ENCODE measurements at places on chromosomes 6 and 20.

- DNase-seq = peak; percentile 8
Measured at GRCh38 chr6:157684620-157685299, 138.3 kb upstream of the SNX9 start.

- DNase-seq = no peak
Measured at GRCh38 chr6:120320481-120321162, 971.1 kb upstream of the MAN1A1 start.

GRCh38 chr6:70409216-70409615, 4.1 kb upstream of the FAM135A start:
- no peak for DNase-seq

DNA sequence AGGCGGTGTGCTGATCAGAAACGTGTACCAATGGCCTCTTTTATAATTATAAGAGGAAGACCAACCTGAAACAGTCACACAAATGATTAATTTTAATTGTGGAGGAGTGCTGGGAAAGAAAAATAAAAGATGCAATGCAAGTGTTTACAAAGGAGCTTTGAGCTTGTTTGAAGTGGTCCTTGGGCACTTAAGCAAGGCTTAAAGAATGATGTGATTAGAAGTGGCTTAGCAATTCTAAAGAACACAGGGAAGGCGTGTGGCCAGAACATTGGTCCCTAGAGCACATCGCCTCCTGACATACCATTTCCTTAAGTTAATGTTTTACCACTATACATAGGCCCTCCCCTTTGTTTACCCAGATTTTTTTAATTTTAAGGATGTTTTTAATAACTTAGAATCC, 26.1 kb downstream of the PTPN1 start:
- no peak for DNase-seq

GRCh38 chr6:158812611-158813010, 6.6 kb downstream of the EZR start:
- DNase-seq = no peak

DNA sequence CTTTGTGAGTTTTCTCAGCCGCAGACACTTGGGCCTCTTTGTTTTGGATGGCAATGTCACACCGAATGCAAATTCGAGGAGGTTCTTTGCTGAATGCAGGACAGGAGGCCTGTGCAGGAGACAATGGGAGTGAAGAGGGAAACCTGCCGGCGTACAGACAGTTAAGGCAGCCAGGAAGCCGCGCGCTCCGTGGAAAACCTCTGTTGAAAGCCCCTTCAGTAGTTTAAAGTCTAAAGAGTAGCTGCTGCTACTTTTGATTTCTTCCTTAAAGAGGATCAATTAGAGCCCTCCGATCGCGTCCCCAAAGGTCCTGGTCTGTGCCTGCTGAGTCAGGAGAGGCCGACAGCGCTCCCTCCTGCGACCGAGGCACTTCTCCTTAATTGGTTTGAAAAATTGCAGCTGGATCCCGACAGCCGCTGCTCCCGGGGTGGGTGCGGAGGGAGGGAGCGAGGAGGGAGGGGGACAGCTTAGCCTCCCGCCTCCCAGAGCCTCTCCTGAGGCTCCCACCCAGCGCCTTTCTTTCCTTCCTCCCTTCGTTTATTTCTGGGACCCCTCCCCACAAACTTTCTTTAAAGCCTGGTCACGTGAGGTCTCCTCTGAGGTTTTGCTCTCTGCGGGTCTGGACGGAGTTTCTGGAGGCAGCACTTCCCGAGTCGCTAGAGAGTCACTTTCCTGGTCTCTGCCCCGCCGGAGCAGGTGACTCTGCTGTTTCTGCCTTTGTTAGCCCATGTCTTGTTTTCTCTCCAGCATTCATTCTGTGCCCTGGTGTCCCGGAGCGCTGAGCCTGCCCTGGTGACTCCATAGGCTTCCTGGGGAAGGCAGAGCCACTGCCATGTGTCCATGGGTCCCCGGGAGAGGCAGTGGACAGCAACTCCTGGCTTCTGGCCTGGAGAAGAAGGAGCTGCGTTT, 22.3 kb upstream of the RPP40 start:
- peak; percentile 33 for DNase-seq

DNA sequence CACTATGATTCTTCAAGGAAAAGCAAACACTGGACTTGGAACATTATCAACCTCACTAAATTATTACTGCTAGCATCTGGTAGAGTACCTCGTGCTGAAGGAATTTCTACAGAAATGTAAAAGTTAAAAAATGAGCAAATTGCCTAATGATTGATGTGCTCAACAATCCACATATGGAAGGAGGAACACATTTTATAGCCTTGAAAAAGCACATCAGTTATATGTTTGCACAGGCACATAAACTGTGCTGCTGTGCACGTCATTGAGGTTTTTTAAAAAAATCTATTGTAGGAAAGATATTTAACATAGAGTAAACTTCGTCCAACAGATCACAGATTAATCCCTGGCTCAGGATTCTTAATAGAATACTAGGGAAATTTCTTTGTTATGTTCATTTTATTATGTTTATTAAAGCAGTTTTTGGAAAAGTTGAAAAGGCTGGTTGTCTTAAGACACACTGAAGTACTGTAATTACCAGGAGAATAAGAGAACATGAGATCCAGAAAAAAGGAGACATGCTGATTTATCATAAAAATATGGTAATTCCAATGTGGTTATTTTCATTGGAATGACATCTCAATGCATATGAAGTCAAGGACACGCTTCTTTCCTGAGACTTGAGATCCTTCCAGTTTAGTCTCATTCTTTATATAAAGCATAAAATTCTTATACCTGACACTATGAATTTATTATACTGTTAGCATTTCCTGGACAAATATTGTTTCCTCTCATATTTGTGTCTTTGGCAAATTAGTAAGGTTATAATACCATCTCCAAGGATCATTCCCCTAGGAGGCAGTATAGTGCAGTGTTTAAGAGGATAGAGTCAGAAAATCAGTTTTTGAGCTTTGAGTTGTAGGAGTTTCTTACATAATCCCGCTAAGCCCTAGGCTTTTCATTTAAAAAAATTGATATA, 511.1 kb downstream of the TENT5A start:
- no peak for DNase-seq

GRCh38 chr20:35277127-35277526, 795 bp downstream of the MMP24OS start:
- DNase-seq = no peak

DNA sequence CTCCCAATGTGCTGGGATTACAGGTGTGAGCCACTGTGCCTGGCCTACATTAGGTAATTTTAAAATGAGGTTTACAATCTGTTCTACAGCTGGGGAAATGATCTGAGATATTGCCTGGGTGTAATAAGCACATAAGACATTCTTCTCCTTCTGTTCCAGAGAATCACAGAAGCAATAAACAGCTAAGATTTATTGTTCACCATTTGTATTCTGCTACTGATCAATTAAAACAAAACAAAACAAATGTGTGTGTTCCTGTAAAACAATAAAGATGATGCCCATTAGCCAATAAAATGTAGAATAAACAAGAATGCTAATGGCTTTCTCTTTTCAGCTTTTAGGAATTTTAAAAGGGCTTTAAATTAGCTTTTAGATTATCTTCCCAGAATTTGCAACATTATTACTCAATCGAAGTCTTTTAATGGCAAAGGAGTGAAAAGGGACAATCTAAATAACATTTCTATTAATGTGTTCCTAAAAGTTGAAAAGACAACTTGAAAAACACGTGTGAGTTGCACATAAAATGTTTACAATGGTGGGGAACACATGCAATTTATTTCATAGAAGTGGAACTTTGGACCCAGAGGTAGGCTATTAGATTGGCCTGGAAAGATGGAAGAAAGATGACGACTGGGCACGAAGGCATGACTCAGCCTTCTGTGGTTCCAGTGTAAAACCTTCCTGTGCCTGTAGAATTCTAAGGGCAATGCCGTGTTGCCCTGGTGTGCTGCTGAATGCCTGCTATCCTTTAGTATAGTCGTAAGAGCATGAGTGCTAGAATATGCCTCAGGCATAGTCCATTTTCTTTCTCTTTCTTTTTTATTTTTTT, 29.0 kb upstream of the DEK start:
- no peak for DNase-seq

- DNase-seq = no peak
Measured at GRCh38 chr6:47836046-47836445, 54.2 kb downstream of the OPN5 start.

- no peak for DNase-seq
Measured at GRCh38 chr20:967796-968742, 34.0 kb downstream of the RSPO4 start.

GRCh38 chr20:38395165-38395564, 40.0 kb downstream of the SNHG17 start:
- DNase-seq = no peak

GRCh38 chr6:143507358-143508145, 4.0 kb downstream of the FUCA2 start:
- no peak for DNase-seq

GRCh38 chr20:49987868-49988690, 5.3 kb downstream of the SNAI1 start:
- DNase-seq = no peak

GRCh38 chr6:110440026-110440425, 24.7 kb upstream of the DDO start:
- no peak for DNase-seq

GRCh38 chr20:57660922-57661745, 40.9 kb upstream of the ZBP1 start:
- peak; percentile 11 for DNase-seq

DNA sequence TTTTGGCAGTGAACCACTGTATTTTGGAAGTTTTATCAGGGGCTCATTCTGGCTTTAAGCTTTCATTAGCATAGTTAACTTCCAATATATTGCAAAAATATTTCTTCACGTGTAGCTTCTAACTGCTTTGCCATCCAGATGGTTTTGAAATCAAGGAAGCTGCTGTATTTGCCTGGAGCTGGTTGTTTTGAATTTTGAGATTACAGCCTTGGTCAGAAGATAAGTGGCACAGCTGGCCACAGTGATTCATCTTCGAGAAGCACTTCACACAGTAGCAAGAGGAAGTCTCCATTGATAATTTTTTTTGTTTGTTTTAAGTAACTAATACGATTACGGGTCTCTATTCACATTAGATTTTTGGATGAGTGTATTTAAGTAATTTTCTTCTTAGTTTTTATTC, 3.8 kb downstream of the APCDD1L start:
- DNase-seq = no peak

DNA sequence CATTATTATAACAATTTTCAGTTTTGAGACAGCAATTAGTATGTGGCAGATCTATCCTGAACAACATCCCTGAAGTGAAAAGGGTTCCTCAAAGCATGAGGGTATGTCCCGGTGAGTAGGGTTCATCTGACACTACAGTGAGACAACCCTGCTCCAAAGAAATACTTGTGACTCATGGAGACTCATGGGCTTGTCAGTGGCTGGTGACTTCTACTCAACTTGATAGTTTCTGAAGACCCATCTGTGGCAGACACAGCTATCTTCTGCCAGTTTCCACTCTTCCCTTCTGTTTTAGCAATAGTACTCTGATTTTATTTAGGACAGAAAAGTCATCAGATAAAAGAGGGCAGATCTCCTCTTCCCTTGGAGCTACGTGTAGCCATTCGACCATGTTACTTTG, 41.4 kb downstream of the MAP3K7 start:
- no peak for DNase-seq

DNA sequence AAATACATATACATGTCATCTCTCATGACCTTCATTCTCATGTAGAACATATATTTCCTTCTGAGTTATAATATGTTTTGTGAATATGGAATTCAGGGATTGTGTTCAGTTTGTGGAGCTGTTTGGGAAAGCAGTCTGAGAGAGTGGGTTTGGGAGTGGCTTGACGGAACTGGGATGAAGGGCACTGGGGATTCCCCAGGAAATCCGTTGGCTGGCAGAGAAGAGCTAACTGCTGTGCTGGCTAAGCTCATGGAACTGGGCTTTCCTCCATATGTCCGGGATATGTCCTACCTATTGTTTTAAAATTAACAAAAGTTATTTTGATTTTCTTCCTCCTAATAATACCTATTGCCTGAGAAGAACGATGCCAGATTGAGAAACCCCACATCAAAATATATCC, 359.5 kb upstream of the FLRT3 start:
- no peak for DNase-seq

DNA sequence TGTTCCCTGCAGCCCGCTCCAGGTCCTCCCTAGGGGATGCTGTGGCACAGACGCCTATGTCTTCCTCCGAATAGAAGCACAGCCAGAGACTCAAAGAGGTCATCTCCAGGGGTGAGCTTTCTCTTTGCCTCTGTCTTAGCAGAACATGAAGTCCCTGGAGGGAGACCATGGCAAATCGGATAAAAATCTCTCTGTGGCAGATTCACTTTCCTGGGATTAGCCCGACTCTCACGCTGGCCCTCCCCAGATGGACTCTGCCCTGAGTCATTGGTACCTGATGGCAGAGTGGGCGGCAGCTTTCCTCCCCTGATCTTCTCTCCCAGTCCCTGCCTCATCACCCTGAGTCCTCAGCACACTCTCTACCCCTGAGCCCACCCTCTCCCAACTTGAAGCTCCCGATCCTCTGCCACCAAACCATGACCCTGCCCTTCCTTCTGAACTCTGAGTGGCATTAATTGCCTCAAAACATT, 58.0 kb upstream of the CCDC167 start:
- no peak for DNase-seq

DNA sequence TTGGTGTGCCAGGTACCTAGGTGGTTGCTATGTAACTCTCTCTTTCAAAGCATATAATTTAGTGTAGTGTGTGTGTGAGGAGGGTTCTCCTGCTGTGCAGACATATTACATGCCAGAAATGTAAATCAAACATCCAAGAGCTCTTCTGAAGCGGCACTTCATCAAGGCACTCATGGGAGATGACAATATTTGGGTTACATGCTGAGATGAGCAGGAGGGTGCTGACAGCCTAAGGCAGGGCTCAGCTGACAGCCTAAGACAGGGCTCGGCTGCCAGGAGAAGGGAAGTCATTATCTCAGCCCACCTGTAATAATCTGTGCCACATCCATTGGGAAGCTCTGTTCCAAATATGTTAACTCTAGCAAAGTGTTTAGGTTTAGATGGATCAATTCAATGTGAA, 39.1 kb downstream of the ADGRF5 start:
- DNase-seq = no peak

DNA sequence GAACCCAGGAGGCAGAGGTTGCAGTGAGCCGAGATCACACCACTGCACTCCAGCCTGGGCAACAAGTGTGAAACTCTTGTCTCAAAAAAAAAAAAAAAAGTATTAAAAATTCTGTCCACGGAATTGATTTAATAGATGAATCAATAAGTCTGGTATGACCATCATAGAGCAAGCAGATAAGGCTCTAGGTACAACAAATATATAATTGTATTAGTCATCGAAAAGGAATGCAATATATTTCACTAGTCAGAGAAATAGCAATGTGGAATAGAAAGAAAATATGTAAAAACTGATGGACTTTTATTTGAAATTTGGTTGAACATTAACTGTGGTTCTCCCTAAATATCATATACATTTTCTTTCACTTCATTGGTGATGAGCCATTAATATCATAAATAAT, 476.8 kb upstream of the AGPAT4 start:
- no peak for DNase-seq

Measured in activated T-cell treated with anti-CD3 and anti-CD28 coated beads, Interleukin-2, amount 50 U/mL, for 24 hours (primary cell).